ENCODE measurements at places on chromosomes 4 and X.

DNA sequence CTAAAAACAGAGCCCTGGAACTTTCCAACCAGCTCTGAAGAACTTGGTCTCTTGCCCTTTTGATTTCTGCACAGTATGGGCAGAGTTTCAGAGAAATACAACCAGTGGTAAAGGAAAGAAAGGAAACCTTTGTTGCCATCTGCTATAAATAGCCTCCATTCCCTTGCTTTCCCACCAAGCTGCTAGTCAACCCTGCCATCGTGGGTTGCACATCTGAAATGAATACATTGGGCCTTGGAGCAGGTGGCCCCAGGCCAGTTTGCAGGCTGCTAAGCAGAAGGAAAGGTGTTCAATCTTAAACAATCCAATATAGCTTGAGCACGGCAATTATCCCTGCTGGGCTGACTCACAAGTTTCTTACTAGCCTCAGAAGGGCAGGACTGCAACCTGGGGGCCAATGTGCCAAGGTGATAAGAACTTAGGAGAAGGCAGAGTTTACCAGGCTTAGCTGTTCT lies 142.5 kb downstream of the PPARGC1A start:
- peak; percentile 49 for DNase-seq

- no peak for DNase-seq
These were observed 7.3 kb downstream of the SMR3A start for GRCh38 chr4:70367813-70368212.

GRCh38 chr4:75698162-75698962 lies 25.2 kb upstream of the G3BP2 start:
- DNase-seq = no peak

GRCh38 chr4:114813961-114814360 lies 215.4 kb downstream of the UGT8 start:
- DNase-seq = no peak

- DNase-seq = no peak
These were observed 66.4 kb downstream of the GALNT7 start for GRCh38 chr4:173235050-173235449.

DNA sequence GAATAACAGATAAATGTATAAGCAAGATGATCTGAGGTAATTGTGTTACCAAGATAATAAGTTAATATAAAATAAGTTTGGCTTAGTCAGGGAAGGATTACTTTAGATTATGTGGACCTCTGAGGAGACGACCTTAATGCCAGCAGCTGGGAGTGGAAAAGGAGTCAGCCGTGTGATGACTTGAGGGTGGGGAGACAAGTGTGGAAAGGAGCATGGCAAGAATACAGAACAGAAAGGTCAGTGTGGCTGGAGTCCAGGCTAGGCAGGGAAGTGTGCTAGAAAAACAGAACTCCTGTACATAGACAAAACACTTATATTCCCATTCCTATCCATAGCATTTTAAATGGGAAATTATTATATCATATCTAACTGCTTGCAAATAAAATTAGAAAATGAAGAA lies 138.8 kb downstream of the PDLIM5 start:
- DNase-seq = no peak

DNA sequence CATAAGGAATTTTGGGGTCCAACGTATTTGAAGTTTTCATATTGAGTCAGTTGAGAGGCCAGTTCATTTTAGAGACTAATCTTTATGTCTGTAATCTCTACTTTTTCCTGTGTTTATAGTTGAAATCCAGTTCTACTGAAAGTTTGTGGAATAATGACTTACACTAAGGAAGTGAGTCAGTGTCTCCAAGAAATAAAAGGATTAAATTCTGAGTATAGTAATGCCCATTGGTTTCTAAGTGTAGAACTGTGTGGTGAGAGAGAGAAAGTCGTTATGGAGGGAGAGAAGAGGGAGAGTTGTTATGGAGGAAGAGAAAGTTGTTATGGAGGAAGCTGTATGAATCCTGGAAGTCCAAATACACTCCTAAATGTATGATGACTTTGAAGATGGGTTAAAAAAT lies 264.6 kb upstream of the HAND2 start:
- DNase-seq = no peak

- DNase-seq = no peak
These were observed 6.0 kb downstream of the PDLIM5 start for GRCh38 chr4:94457692-94458106.

- peak; percentile 82 for DNase-seq
These were observed 11.6 kb downstream of the PDZD4 start for GRCh38 chrX:153818571-153819383.

DNA sequence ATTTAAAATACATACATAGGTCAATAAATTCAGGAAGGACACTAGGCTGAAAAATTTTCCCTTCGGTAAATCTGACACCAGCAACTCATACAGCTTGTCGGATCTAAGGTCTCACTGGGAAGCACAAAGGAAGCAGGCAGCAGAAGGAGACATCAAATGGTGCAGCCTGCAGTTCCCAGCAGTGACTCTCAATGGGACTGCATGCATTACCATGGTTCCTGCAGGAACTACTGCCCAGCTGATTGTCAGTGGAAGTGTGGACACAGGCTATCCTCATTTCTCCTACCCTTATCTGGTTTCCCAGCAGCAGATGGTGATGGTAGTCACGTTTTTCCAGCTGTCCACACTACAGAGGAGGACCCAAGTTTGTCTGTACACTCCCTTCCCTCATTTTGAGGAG lies 113.3 kb downstream of the PPP1R2C start:
- no peak for DNase-seq

DNA sequence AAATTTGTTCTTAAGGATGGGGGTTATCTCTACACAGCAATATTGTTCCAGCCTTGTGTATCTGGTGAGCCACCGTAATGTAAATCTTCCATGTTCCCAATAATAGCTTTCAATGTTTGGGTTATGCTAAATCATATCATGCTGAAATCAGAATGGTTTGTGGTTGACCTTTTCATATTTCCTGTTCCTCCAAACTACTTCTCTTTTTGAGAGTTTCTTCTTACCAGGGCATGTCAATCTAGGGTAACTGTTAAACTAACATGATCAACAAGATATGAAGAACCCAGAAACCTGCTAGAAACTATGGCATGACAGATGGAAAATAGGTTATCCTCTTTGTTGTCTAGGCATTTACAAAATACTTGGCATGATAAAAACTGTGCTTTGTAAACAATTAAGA lies 22.0 kb downstream of the TNMD start:
- no peak for DNase-seq

DNA sequence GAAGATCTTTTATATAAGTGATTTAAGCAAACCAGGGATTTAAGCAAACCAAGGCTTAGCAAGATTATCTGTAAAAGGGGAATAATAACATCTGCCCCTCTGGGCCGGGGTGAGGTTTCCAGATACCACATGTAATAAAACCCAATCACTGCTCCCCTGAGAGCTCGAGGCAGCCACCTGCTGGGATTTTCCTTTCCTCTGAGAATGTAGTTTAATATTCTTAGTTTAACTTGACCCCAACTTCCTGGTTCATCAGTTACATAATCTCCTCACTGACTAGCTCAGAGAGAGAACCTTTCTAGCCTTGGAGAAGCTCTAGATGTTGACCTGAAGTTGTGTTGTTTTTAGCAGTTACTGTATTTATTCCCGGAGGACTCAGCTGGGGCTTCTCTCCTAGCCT lies 322.4 kb downstream of the ARHGAP10 start:
- DNase-seq = no peak

DNA sequence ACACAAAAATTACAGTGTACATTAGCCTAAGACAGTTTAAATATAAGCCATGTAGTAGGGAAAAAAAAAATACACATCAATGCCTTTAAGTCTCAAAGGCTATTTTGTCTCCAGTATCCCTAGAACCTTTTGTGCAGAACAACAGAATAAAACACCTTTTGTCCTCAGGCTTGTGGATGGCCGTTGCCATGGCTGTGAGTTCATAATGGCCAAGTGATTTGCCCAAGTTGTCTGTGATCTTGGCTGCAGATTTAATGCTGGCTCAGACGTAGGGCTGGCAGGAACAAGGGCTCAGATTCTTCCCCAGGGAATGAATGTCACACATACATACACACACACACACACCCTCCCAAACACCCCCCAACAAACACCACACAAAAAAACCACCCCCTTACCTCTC lies 25.3 kb downstream of the GPM6B start:
- no peak for DNase-seq

GRCh38 chrX:1435241-1435895 lies 17.3 kb downstream of the ASMTL start:
- DNase-seq = peak; percentile 36

- DNase-seq = no peak
These were observed 392.2 kb upstream of the ZFP42 start for GRCh38 chr4:187603093-187604025.

DNA sequence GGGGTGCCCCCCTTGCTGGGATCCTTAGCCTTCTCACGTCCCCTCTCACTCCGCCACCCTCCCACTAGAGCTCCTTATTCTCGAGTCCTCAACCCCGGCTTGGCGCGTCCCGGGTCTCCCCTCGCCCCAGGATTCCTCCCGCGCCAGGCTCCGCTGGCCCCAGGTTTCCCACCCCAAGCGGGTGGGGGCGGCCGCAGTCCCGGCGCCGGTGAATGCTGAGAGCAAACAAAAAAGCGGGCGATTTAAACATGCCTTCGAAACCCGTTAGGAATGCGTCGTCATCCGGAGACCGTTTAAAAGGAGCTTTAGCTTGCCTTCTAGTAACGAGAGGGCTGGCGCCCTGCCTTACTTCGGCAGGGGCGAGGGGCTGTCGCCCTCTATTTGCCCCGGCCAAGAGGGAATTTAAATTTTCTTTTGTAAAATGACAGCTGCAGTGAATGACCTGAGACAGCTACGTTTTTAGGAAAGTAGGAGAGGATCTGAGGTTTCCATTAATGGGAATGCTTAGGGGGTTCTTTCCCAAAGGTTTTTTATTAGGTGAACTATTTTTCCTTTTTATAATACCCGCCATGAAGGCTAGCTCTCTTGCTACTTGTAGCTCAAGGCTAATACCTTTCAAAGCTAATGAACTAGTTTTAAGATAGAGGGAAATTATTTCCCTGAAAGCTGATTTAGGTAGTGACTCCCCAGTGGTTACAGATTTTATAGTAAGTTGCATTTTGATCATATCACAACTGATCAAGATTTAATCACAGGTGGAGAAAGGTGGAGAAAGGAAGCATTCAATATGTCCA lies 3.1 kb downstream of the JADE1 start:
- DNase-seq = peak; percentile 87

DNA sequence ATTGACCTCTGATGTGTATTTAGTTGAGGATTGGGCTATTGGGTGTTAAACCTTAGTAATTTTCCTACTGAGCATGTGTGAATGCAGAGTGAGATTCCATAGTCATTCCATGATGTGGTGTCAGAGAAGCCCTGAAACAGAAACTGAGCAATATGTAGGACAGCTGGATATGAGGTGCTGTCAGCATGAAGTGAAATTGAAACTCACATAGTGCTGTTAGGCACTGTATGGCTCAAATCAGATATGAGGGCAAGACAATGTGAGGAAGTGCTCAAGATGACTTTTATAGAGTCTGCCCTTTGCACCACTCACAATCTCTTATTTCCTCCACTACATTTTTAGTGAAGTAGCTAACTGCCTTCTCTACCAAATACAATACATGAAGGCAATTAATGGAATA lies 188.3 kb downstream of the SH3BGRL start:
- no peak for DNase-seq

DNA sequence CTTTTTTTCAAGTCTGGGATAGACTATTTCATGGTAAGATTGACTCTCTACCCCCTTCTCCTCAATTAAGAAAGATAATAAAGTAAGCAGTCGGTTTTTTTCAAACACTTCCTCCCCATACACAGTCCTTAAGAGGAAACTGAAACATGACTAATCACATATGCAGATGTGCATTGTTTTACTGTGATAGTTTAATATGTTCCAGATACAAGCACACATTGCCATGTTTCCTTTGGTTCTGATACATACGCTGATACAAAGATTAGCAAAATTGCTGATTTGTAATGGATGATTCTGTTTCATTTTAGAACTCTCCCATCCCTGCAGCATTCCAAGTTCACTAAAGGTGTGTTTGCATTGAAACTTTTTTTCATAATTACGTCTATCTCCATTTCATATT lies 76.1 kb downstream of the FBXO8 start:
- DNase-seq = no peak

GRCh38 chr4:28772066-28772465 lies 1911.4 kb downstream of the STIM2 start:
- no peak for DNase-seq

DNA sequence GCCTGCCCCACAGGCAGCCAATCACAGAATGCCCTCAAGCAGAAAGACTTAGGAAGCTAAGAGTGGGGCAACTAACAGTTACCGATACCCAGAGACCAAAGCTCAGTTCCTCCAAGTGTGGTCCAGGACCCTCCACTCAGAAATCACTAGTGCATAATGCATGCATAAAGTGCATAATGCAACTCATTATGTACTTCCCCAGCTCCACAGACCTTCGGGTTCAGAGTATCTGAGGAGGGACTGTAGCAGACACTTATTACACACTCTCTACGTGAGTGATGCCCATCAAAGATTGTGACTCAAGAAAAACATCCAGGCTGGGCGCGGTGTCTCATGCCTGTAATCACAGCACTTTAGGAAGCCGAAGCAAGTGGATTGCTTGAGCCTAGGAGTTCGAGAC lies 328.0 kb downstream of the BCOR start:
- DNase-seq = no peak

DNA sequence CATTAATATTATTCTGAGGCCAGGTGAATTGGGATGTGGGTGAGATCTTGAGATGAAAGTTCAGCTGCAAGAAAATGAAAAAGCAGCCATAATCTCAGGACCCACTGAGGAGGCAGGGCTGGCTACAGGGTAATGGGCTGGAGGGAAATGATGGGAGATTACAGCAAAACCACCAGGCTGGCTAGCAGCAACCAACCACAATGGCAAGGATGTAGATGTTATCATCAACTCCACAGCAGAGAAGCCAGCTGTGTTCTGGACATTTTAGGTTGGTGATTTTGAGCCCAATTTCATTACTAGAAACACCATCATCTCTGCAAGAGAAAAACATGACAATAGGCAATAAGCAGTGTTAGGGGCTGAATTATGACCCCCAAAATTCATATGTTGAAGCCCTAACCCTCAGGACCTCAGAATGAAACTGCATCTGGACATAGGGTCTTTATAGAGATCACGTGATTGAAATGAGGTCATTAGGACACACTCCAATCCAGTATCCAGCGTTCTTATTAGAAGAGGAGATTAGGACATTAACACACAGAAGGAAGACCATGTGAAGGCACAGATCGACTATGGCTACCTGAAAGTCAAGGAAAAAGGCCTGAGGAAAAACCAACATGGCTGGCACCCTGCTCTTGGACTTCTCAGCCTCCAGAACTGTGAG lies 139.8 kb upstream of the KIT start:
- DNase-seq = no peak
